Body of pancreas (tissue), 4 donors: ENCODE measurements at places on chromosomes 5 and 9. TPM values are rescaled to one million over a fixed set of nuclear protein-coding genes. Genes with fewer than 3 reads are reported as not detected.
A peak's percentile ranks its signal among the peaks of the same experiment; 100 is the strongest.

DNA sequence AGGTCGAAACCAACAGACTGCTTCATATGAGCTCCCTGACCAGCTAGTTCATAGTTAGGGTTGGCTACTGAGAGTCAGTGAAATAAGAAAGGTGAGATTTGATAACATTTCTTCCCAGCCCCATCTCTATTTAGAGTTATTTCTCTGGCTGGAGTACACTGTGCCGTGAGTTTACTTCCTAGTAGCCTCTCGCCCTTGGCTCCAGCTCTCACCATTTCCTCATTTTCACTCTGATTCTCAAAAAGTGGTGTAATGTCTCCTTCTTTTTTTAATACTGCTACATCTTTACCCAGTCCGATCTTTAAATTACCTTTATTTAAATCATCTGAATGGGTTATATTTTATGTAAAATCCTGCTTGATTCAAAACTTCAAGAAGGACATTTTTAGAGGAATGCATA lies 100.4 kb upstream of the FAM174A start:
- H3K27me3 ChIP-seq = no peaks in the 10 kb centered on the region
- no peaks in the 10 kb centered on the region for H3K36me3 ChIP-seq
- no peak for DNase-seq
- no peak overlapping the region for H3K4me3 ChIP-seq
- H3K4me1 ChIP-seq = no peaks in the 10 kb centered on the region

DNA sequence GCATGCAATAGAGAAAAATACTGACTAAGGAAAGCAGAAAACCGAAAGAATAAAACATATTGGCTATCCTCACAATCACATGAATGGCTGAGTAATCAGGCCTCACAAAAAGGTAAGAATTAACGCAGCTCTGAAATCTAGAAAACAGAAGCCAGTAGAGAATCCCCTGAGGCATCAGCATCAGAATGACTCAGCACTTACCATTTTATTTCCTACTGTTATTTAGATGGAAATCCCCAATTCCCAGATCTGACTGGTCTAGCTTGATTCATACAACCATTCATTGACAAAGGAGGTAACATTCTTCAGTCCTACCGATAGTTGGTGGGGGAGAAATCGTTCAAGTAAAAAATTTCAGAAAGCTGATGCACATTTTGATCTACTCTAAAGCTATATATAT lies 1408.4 kb upstream of the WWC1 start:
- no peaks in the 10 kb centered on the region for H3K36me3 ChIP-seq
- H3K4me3 ChIP-seq = no peak overlapping the region
- H3K27me3 ChIP-seq = no peaks in the 10 kb centered on the region

DNA sequence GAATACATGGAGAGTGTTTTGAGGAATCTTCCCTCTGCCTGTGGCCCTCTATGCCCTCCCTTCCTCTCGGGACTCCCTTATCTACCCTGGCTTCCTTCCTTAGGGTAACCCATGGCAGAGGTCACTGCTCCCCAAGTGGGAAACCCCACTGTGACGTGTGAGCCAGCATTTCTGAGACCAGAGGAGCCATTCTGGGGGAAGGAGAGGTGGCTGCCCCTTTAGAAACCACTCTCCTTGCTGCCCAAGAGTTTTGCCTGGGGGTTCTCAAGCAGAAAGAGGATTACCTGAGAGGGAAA lies 23.1 kb downstream of the CCNJL start:
- no peaks in the 10 kb centered on the region for H3K27me3 ChIP-seq
- no peaks in the 10 kb centered on the region for H3K36me3 ChIP-seq
- DNase-seq = no peak
- peak overlapping the region; percentile 42 for H3K27ac ChIP-seq
- H3K4me3 ChIP-seq = no peak overlapping the region

DNA sequence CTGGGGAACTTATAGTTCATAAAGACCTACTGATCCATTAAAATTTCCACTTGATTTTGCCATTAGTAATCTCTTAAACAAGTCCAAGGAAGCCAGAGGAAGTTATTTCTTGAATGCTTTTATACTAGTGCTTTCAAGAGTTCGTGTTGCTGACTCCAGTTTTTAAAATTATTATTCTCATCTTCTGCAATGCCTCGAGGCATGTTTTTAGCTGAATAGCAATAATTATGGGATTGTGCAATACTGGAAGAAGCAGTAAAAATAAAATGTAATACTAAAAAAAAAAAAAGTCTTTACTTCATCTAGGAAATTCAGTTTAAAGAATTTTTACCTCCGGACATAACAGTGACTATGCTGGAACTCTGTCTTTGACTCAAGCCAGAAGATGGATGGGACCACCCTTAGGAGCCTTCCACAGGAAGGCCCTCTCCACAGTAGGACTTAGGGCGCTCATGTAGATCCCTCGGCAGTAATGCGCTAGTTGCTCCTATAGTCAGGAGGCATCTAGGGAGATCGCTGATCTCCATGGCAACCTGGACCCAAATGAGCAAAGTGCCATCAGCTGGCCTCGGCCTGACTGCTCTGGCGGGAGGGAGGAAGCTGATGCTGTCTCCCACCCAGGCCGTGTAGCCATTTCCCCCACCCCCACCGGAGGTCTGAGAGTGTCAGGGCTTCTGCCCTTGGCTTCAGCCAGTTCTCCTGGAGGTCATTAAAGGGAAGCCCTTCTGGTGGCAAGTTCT lies 56.7 kb downstream of the DAPK1 start:
- H3K36me3 ChIP-seq = no peaks in the 10 kb centered on the region
- DNase-seq = no peak
- no peak overlapping the region for H3K27ac ChIP-seq
- peaks cover 30% of the 10 kb centered on the region for H3K4me1 ChIP-seq
- no peaks in the 10 kb centered on the region for H3K27me3 ChIP-seq
- no peak overlapping the region for H3K4me3 ChIP-seq

DNA sequence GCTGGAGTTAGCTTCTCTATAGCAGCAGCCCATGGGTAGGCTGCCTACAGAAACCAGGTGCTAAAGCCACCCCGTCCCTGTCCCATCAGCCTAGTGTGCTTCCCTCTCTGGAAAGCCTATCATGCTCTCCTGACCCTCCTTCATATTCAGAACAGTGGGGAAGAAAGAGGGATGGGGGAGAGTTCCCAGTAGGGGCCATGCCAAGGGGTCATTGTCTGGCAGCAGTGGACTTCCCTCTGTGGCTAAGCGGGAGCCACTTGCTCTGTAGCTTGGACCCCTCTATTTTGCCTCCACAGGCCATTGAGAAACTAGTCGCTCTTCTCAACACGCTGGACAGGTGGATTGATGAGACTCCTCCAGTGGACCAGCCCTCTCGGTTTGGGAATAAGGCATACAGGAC lies 17.5 kb downstream of the PTPA start:
- DNase-seq = no peak
- peaks cover 11% of the 10 kb centered on the region for H3K36me3 ChIP-seq
- no peak overlapping the region for H3K4me3 ChIP-seq
- no peaks in the 10 kb centered on the region for H3K27me3 ChIP-seq
- H3K27ac ChIP-seq = no peak overlapping the region

GRCh38 chr9:122370303-122370702 lies 521 bp upstream of the PTGS1 start:
- no peaks in the 10 kb centered on the region for H3K36me3 ChIP-seq
- DNase-seq = peak; percentile 33
- H3K27ac ChIP-seq = no peak overlapping the region
- peaks cover 11% of the 10 kb centered on the region for H3K4me1 ChIP-seq

- H3K4me3 ChIP-seq = no peak overlapping the region
- no peaks in the 10 kb centered on the region for H3K36me3 ChIP-seq
- H3K27ac ChIP-seq = no peak overlapping the region
- no peak for DNase-seq
- H3K4me1 ChIP-seq = peaks cover 25% of the 10 kb centered on the region
Observed at GRCh38 chr5:138271281-138271680, 3.1 kb downstream of the GFRA3 start.

GRCh38 chr5:71703941-71704340 lies 15.1 kb upstream of the CARTPT start:
- H3K27me3 ChIP-seq = no peaks in the 10 kb centered on the region
- H3K27ac ChIP-seq = no peak overlapping the region
- H3K36me3 ChIP-seq = no peaks in the 10 kb centered on the region
- no peak for DNase-seq
- H3K4me3 ChIP-seq = no peak overlapping the region
- no peaks in the 10 kb centered on the region for H3K4me1 ChIP-seq

GRCh38 chr5:173745123-173745522 lies 128.7 kb upstream of the BOD1 start:
- H3K4me1 ChIP-seq = no peaks in the 10 kb centered on the region
- H3K27ac ChIP-seq = no peak overlapping the region
- no peak overlapping the region for H3K4me3 ChIP-seq
- no peak for DNase-seq

GRCh38 chr9:113650207-113651131 lies 186.9 kb downstream of the RGS3 start:
- peaks cover 6% of the 10 kb centered on the region for H3K4me1 ChIP-seq
- H3K36me3 ChIP-seq = no peaks in the 10 kb centered on the region
- no peak overlapping the region for H3K27ac ChIP-seq
- no peak overlapping the region for H3K4me3 ChIP-seq
- no peaks in the 10 kb centered on the region for H3K27me3 ChIP-seq

GRCh38 chr9:96460470-96460869 lies 10.5 kb downstream of the HABP4 start:
- no peak overlapping the region for H3K27ac ChIP-seq
- no peaks in the 10 kb centered on the region for H3K4me1 ChIP-seq
- no peaks in the 10 kb centered on the region for H3K27me3 ChIP-seq

DNA sequence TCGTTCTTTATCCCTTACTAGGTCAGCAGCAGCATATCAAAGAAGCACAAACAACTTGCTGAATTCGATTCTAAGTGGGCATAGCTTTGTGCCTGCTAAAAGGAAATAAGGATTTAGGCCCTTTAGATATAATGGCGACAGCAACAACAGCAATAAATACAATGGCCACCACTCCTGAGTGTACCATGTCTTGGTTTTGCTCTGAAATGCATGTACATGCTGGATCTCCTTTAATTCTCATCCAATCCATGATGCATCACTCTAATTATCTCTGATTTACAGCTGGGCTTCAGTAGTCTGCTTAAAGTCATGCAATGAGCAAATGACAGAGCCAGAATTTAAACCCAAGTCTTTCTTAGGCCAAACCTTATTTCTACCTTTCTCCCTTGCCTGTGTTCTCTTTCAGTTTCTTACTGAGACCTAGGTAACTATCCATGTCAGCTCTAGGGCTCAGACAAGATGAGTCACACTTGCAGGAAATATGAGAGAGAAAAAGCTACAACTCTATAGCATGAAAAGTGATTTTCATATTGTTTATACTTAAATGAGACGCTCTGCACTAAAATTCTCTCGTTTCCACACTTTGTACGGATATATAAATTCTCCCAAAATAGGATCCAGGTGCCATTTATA lies 111.8 kb downstream of the HMHB1 start:
- H3K36me3 ChIP-seq = no peaks in the 10 kb centered on the region
- no peak overlapping the region for H3K4me3 ChIP-seq
- no peaks in the 10 kb centered on the region for H3K4me1 ChIP-seq
- no peaks in the 10 kb centered on the region for H3K27me3 ChIP-seq
- no peak for DNase-seq

GRCh38 chr5:124342584-124342983 lies 403.9 kb downstream of the ZNF608 start:
- no peak overlapping the region for H3K4me3 ChIP-seq
- peaks cover 13% of the 10 kb centered on the region for H3K4me1 ChIP-seq
- H3K36me3 ChIP-seq = no peaks in the 10 kb centered on the region
- DNase-seq = no peak

- no peak for DNase-seq
- no peaks in the 10 kb centered on the region for H3K27me3 ChIP-seq
- no peak overlapping the region for H3K27ac ChIP-seq
- no peak overlapping the region for H3K4me3 ChIP-seq
- H3K36me3 ChIP-seq = no peaks in the 10 kb centered on the region
Observed at GRCh38 chr5:10304932-10305331, 2.8 kb downstream of the CMBL start.

DNA sequence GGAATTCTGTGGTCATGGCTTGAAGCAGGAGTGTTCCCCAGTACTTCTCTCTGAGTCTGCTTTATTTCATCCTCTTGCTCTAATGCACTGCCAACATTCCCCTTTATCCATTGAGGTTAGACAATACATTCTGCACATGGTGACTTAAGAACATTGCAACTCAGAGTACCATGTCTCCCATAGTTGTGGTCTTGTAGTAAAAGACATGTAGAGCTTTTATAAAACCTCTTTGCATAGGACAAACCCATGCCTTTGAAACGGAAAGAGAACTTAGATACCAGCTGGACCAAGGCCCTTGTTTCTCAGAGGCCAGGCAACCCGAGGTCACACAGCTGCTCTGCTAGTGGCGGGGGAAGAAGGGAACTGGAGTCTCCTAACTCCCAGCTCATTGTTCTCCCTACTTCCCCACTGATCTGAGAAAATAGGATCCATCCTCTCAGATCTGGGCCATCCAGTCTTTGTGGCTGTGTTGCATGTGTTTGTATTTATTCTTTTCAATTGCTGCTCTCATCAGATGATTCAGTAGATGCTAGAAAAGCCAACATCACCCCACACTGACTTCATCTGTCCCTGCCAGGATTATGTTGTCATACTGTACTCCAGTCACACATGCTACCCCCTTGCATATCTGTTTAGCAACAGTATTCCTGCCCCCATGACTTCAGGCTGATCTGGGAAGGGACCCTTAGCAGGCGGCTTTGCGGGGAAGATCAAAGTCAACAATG lies 236.9 kb downstream of the SAXO1 start:
- no peaks in the 10 kb centered on the region for H3K36me3 ChIP-seq
- DNase-seq = no peak
- H3K27me3 ChIP-seq = no peaks in the 10 kb centered on the region
- no peak overlapping the region for H3K27ac ChIP-seq

- H3K27ac ChIP-seq = no peak overlapping the region
- no peaks in the 10 kb centered on the region for H3K4me1 ChIP-seq
- H3K27me3 ChIP-seq = no peaks in the 10 kb centered on the region
- no peak overlapping the region for H3K4me3 ChIP-seq
Observed at GRCh38 chr5:171710451-171711024, 75.1 kb upstream of the SMIM23 start.

Gene CNTNAP3B
- 34.2 TPM for total RNA-seq

Gene SARDH
- total RNA-seq = 61.0 TPM

Gene STING1
- total RNA-seq = 24.4 TPM

Gene PDGFRB
- total RNA-seq = 34.2 TPM

Gene SLCO6A1
- not detected for total RNA-seq

Gene ANKRD18B
- total RNA-seq = not detected

Gene SHOC1
- not detected for total RNA-seq

Gene CBY3
- total RNA-seq = not detected

Gene CANX
- total RNA-seq = 401 TPM

Gene EPB41L4A
- total RNA-seq = 7.0 TPM

Gene CCL19
- total RNA-seq = not detected

Gene AIF1L
- total RNA-seq = 4.9 TPM

Gene LTC4S
- 10.6 TPM for total RNA-seq

Gene CCDC152
- total RNA-seq = 1.3 TPM

Gene CCL27
- not detected for total RNA-seq

Gene PCDHB14
- total RNA-seq = 3.4 TPM

Gene ORM2
- not detected for total RNA-seq

Gene CHSY3
- 3.3 TPM for total RNA-seq

Gene CTXN3
- total RNA-seq = not detected

Gene RNF224
- 0.26 TPM for total RNA-seq

Gene IL17B
- total RNA-seq = not detected
